Suppressor macrophage (primary cell): ENCODE measurements at places on chromosomes 13 and 19.
A peak's percentile ranks its signal among the peaks of the same experiment; 100 is the strongest.

DNA sequence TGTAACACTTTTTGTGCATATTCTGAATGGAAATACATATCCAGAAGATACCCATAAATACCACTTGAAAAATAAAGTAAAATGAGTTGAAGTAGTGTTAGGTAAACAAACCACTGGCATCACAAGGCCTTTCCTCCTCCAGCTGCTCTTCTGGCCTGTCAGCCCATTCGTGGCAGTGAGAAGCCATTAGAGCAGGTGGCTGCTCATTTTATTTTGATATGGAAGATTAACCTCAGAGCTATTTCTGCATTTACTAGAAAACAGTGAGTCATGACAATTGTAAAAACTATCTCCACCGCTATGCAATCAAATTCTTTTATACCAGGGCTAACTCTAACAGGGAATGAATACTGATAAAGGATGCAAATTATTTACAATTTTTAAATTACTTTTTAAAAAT is 2898.1 kb downstream of the PCDH9 start:
- no peak for DNase-seq

GRCh38 chr13:112890316-112891145 is 78.5 kb upstream of the MCF2L start:
- DNase-seq = no peak

- peak; percentile 10 for DNase-seq
Measured at GRCh38 chr13:97067017-97067895, 73.0 kb upstream of the OXGR1 start.

GRCh38 chr19:29524201-29524911 is 1.4 kb upstream of the VSTM2B start:
- DNase-seq = no peak

DNA sequence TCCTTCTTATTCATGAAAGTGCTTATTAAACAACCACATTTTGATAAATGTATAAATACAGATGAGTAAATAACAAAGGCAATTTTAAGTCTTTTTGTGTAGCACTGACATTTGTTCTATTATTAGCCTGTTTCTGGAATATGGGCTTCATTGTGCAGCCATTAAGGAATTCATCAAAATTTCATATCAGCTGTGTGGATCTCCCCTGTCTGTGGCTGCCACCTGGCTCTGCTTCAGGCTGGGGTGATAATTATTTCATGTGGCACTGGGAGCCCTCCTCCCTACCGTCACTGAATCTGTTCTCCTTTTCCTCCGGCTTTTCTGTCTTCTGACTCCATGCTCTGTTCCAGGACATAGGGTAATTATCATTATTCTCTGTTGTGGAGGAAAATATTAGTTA is 57.1 kb downstream of the LMO7 start:
- DNase-seq = no peak

DNA sequence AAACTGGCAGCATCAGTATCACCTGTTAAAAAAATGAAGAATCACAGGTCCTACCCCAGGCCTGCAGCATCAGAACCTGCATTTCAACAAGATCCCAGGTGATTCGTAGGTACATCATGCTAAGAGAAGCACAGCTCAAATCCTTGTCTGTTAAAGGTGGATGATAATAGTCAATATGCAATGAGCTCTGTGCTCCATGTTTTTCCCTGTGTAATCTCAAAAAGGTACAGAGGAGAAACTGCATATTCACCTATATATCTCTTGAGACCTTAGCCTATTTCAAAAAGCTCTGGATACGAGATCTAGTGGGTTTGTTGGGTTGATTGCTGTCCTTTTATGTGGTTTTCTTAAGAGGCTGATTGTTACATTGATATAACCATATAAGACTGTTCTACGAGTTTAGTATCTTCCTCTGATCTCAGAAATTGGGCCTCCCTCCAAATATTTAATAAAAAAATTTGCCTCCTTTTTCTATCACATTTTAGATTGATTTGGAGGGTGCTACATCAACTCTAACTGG is 148.9 kb downstream of the DCT start:
- no peak for DNase-seq

GRCh38 chr19:2720777-2721569 is at the start of gene DIRAS1:
DIRAS1 (minus strand) TSS chr19:2721372; CDS start chr19:2717806, 3,566 bp downstream.
- DNase-seq = no peak

DNA sequence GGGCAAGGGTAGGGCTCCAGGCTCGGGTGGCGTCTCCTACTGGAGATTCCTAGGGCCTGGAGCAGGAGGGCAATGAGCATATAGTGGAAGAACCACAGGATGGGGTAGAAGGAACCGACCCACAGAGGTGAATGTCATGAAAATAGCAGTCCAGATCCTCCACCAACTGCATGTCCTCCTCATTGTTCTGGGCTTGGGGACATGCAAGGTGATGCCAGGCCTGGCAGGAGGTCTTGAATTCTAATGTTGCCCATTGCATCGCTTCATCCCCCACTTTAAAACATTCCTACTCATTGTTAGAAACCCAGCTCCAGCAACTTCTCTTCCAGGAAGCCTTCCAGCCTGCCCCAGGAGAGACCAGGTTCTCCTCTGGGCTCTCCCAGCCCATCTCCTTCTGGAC is 49.4 kb downstream of the OR10H4 start:
- no peak for DNase-seq

DNA sequence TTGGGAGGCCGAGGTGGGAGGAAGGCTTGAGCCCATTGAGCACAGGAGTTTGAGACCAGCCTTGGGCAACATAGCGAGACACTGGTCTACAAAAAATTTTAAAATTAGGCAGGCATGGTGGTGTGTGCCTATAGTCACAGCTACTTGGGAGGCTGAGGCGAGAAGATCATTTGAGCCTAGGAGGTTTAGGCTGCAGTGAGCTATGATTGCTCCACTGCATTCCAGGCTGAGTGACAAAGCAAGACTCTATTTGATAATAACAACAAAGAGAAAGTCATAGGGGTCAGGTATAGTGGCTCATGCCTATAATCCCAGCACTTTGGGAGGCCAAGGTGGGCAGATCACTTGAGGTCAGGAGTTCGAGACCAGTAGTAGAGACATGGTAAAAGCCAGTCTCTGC is 4.6 kb upstream of the SLC44A2 start:
- no peak for DNase-seq

DNA sequence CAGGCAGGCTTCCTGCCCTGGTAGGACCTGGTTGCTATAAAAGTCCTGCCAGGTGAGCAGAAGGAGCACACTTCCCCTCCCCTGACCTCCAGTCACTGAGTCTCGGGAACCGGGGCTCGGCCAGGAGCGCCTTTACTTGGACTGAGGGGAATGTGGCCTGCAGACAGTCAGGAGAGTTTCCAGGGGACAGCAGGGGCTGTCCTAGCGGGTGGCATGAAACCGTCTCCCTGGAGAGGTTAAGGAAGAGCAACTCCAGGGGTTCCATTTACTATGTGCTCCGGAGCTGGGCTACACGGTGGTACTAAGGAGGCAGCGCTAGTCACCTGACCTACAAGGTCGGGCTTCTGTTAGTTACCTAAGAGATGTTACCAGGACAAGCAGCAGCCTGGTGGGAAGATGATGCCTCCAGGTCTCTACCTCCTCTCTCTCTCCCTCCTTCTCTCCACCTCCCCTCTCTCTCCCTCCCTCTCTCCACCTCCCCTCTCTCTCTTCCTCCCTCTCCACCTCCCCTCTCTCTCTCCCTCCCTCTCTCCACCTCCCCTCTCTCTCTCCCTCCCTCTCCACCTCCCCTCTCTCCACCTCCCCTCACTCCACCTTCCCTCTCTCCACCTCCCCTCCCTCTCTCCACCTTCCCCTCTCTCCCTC is 4.1 kb upstream of the CNOT3 start:
- peak; percentile 77 for DNase-seq

DNA sequence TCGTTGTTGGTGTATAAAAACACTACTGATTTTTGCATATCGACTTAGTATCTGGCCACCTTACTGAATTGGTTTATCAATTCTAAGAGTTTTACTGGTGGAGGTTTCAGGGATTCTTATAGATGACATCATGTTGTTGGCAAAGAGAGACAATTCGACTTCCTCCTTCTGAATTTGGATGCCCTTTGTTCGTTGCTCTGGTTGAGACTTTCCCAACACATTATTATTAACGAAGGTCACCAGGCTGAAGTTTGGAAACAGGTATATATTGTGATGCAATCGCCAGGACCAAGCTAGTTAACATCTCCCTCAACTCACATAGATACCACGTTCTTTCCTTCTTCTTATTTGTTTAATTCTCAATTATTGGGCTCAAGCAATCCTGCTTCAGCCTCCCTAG is 2.1 kb upstream of the ZSCAN5B start:
- DNase-seq = no peak

DNA sequence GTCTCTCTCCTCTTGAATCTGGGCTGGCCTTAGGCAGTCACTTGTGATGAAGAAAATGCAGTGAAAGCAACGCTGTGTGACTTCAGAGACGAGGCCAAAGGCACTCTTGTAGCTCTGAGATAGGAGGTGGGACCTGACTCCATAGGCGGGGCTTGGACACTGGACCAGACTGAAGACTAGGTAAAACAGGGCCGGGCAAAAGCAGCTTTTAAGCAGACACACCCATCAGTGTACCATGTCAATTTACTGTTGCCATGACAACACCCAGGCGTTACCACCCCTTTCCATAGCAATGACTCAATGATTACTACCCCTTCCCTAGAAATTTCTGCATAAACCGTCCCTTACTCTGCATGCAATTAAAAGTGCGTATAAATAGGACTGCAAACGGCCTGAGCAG is 6.6 kb upstream of the EID2 start:
- no peak for DNase-seq

GRCh38 chr13:78299832-78300623 is 303.3 kb downstream of the POU4F1 start:
- no peak for DNase-seq

GRCh38 chr13:101059793-101060192 is 356.5 kb downstream of the NALCN start:
- DNase-seq = no peak

- DNase-seq = no peak
Measured at GRCh38 chr19:30207357-30207756, 164.8 kb upstream of the ZNF536 start.

DNA sequence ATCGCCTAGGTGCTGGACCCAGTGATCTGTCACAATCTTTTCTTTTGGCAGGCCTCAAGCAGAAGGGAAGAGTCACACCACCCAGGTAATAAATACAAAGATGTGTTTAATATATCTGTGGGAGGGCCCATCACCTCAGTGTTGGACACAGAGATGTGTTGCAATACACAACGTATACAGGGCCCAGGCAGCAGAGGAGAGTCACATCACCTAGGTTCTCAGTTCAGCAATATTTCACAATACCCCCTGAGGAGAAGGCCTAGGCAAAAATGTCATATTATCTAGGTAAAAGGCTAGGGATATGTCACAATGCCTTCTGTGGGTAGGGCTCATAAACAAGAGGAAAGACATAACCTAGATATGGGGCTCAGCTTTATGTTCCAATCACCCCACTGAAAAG is 53.5 kb upstream of the ZNF728 start:
- no peak for DNase-seq

DNA sequence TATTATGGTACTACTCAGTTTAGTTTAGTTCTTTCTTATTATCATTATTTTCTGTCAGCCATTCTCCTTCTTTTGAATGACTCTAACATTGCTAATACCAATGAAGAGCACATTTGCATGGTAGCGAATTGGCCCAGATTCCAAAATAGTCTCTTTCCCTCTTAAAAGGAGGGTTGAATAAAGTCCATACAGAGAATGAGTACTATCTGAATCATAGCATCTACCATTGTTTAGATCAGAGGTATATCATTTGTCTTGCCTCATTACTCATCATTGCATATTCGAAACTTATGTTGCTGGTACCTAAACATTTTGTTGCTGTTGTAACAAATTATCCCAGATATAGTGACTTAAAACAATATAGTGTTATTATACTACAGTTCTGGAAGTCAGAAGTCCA is 1235.3 kb upstream of the ATXN8OS start:
- no peak for DNase-seq

GRCh38 chr19:12567951-12568350 is 16.7 kb upstream of the ZNF564 start:
- no peak for DNase-seq

DNA sequence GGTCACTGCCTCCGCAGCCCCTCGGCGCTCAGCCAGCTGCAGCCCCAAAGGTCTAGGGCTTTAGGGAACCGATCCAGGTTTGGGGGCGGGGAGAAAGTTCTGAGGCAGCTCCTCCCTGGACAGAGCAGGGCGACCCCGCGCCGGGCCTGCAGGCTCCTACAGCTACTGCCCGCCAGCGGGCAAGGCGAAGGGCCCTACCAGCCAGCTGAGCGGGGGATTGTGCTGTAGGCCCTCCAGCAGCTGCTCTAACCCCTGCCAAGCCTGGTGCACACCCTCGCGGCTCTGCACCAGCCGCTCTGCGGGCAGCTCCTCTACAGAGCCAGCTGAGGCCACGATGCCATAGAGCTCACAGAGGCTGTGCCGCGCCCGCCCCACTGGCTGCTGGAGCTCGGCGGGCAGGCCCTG is 14.0 kb downstream of the PLIN4 start:
- DNase-seq = no peak
